ENCODE measurements at places on chromosomes 11 and 22.

DNA sequence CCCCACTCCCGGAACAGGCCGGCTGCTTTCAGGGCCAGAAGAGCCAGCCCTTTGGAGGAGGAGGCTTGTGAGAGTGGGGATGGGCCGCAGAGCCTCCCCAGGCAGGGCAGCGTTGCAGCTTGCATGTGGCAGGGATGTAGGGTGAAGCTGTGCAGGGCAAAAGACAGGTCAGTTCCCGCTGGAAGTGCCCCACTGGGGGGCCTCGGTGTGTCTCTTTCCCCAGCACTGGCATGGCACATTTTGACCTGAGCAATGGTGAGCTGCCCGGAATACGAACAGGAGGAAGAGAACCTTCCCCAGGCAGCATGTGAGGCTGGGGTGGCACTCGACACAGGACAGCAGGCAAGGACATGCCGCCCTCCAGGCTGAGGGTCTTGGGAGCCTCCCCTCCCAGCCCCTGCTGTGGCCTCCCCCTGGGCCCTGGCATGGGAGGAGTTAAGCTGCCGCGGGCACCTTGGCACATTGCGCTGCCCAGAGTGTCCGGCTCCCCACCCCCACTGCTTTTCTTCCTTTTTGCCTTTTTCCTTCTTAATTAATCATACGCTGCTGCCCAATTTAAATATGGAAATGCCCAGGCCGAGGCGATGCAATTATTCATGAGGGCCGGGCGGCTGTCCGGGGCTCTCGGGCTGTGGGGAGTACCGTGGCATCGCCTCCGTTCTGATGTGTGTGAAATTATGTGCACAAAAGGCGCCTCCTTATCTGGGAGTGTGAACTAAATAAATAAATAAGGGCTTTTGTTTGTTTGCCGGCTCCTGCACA, 76.0 kb upstream of the WNT7B start:
- DNase-seq, result no peak

DNA sequence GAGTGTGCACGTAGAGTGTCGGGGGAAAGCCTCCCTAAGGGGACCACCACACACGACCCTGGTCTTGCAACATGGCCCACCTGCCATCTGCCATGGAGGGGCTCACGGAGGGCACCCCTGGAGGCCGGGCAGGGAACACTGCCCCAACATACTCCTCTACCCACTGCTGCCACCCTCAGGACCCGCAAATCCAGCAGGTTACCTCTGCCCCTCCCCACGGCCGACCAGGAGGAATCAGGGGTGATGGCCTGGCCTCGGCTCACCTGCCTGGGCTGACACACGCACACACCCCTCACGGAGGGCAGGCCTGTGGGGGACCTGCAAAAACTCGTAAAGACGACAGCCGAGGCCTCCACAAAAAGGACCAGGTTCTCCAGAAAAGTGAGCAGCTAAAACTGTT, 30.2 kb downstream of the CHID1 start:
- DNase-seq, result no peak

DNA sequence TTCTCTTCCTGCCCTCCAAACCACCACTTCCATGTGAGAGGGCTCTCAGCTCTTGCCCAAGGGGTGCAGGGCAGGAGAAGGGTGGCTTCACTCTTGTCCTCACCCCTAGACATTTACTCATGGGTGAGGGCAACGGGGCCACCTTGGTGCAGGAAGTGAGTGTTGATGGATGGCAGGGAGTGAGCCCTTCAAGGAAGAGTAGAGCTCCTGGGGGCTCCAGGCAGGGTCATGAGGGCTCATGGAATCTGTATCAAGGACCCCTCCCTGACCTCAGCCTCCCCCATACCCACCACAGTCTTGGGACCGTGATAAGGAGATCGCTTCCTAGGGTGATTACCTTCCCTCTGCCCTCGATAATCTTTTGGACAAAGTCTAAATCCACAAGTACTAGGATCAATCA, 37.8 kb downstream of the TSPAN18 start:
- no peak for DNase-seq

- DNase-seq, result no peak
Observed at GRCh38 chr11:121489823-121490222, 37.1 kb upstream of the SORL1-AS1 start.

GRCh38 chr22:24153353-24153752, 27.9 kb upstream of the SUSD2 start:
- DNase-seq, result no peak

GRCh38 chr22:29166180-29166579, 39.5 kb upstream of the EMID1 start:
- DNase-seq, result no peak

- DNase-seq, result peak; percentile 20
Observed at GRCh38 chr22:50153756-50154140, 16.8 kb upstream of the PANX2 start.

GRCh38 chr22:40332319-40332781, 13.9 kb upstream of the ADSL start:
- DNase-seq, result no peak

DNA sequence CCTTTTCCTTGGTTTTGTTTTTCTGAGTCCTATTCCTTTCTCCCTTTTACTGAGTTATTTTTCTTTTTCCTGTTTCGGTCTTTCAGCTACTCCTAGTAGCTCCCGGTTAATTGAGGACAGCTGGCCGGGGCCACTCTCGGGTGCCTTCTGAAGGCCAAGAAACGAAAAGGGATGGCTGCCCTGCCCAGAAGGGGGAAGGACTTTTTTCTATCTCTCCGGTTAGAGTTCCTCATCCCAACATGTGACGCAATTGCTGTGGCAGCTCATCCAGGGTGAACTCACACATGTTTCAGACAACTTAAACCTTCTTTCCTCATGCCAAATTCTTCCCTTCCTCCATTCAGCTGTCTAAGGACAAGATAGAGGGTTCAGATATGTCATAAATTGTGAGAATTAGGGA, 83.6 kb downstream of the PIWIL4 start:
- no peak for DNase-seq

- DNase-seq, result no peak
Observed at GRCh38 chr11:2311353-2312133, 9.7 kb downstream of the TSPAN32 start.

GRCh38 chr11:104620991-104621390, 277.3 kb downstream of the CASP12 start:
- DNase-seq, result no peak

- DNase-seq, result no peak
Observed at GRCh38 chr11:29263971-29264682, 752.7 kb downstream of the KCNA4 start.

DNA sequence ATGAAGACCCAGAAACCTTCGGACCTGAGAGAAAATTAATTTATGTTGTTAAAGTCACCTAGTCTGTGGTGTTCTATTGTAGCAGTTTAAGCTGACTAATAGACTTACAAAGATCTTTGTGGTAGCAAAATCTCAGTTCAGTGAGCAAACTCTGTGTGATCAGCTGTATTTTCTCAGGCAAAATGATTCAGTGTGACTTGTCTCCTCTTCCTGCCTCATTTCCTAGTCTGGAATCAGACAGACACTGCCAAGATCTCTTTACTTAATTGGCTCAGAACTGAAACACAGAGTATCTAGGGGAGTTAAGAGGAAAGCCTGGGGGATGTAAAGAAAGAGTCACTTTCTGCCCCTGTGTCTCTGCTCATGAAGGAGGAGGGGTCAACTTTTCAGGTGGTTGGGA, 564.7 kb downstream of the KCNA4 start:
- no peak for DNase-seq

DNA sequence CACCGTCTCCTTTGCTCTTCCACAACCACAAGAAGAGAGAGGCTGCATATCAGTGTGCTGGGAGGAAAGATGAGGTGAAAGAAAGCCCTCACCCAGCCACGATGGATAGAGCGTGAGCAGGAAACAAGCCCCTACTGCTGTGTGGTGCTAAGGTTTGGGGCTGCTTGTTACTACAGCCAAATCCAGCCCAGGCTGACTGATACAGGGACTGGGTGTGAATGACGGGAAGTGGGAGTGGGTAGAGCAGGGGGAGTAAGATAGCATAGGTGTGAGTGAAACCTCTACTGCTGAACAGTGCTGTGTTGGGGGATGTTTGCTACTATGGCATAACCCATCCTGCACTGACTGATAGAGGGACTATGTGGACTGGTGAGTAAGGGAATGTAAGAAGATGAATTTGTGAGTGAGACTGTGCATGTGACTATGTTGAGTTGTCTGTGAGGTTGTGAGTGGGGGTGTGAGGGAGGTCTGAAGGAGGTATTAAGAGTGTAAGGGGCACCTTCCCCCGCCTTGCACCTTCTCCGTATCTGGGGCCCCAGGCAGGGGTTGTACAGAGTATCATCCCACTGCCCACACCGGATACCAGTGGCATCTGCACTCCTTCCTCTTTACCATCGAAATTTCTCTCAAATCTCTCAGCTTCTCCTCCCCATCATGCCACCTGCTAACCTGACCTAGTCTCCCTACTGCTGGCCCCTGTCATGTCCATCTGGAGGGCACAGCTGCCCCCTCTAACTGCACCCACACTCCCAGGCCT, 91.5 kb downstream of the MN1 start:
- no peak for DNase-seq

- no peak for DNase-seq
Observed at GRCh38 chr11:34886609-34887008, 29.6 kb downstream of the APIP start.

- no peak for DNase-seq
Observed at GRCh38 chr11:26399336-26399735, 67.4 kb downstream of the ANO3 start.

DNA sequence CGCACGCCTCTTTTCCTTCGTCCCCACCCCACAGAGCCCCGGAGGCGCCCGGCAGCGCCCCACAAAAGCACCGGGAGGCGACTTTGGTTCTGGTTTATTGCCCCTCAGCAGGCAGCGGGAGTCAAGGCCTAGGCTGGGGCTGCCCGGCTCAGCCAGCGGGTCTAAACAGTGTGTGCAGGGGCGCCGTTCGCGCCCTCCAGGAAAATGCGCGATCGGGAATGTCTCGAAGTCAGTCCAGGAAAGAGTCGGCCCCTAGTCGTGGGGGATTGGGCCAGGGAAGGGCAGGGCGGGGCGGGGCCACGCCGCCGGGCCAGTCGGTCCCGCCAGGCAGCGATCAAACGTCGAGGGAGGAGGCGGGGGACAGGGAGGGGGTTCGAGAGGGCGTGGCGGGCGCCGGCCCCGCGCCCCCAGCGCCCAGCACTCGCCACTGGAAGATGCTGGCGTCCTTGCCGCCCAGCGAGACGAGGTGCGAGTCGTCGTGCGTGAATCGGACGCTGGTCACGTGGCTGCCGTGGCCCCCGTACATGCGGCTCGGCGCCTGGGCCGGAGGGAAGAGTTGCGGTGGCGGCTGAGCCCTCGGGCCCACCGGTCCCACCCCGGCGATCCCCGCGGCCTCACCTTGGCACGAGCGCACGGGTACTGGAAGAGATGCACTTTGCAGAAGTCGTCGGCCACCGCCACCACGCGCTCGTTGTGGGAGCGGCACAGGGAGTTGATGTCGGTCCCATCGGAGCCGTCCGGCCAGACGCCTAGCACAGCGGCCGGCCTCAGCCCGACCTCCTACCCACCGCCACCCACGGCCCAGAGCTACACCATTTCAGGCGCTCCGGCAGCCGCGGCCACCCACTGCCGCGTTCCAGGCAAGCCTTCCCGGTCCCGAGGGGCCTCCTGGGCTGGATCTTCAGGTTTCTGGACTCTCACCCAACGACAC, 741 bp upstream of the MTA2 start:
- peak; percentile 60 for DNase-seq

GRCh38 chr11:12159351-12160099, 49.1 kb downstream of the MICAL2 start:
- DNase-seq, result no peak

DNA sequence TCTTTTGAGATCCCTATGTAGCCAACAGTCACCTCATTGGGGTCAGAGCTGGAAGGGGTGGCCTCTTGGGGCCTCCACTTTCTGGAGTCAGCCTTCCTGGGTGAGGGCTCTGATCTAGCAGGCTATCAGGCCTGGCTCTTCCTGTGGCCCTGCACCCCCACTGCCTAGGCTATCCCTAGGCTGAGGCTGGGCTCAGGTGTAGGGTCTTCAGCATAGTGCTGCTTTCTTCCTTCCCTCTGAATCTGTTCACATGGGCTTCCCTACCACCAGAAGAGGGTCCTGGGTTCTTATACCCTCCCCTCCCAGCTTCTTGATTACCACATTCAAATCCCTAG, 456 bp upstream of the SPI1 start:
- no peak for DNase-seq

DNA sequence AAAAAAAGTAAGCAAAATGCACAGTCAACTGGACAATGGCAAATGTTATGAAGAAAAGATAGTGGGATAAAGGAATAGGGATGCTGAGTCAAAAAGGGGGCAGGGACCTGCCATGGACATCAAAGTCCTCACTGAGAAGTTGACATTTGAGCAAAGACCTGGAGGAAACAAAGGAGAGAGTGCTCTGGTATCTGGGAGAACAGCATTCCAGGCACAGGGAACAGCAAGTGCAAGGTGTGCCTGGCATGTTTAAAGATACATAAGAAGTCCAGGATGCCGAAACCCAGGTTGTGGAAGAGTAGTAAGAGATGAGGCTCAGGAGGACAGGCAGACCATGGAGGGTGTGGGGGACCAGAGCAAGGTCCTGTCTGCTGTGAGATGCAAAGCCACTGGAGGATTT, 123.3 kb downstream of the RRAS2 start:
- DNase-seq, result no peak

- no peak for DNase-seq
Observed at GRCh38 chr22:25064894-25065560, 112.5 kb downstream of the KIAA1671 start.

DNA sequence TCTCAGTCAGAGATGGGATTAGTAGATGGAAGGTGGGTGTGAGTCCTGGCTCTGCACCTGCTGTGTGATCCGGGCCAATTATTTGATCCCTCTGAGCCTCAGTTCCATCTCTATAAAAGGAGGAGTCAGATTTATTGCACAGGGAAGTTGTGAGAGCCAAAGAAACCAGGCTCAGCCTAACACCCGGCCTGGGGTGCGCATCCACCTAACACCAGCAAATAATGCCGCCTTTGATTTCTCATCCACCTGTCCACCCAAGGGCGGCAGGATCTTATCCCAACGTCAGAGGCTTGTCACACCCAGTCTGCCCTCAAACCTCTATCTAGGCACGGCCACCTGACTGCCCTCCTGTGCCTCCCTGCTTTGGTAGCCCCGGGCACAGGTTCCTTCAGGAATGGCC, 2.4 kb downstream of the CRYBB2 start:
- DNase-seq, result no peak

DNA sequence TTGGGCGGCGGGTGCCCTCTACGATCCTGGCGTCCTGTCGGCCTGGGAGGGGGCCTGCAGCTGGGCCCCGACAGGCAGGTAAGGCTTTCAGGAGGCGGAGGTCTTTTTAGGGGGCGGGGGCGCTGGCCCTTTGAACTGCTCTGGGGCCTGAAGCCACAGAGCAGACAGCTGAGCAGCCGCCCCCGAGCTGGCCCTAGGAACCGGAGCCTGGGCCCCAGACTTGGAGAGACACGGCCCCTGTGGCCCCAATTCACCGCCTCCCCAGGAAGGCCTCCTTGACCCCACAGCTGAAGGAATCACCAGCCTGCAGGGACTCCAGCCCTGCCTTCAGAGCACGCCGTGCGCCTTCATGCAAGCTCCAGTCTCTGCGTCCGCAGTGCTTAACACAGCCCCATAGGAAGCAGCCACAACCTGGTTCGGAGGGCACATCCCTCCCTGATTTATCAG, 618 bp upstream of the CERK start:
- DNase-seq, result no peak

DNA sequence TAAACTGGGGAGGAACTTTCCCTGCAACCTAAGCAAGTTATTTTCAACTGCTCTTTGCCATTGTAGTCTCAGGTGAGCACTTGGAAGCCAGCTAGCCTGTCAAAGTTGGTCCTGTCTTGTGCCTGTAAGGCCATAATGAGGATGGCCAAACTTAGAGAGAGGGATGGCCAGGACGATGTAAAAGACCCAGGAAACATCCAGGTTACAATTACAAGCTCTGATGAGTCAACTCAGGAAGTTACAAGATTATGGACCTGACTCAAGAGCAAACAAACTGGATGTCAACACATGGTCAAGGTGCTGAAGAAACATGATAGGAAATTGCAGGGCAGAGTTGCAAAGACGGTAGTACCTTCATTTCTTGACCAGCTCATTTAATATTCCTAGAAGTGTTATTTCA, 1.6 kb downstream of the GTPBP1 start:
- DNase-seq, result no peak
